Fibroblast of villous mesenchyme (primary cell): ENCODE measurements at places on chromosomes 6 and 20.
A peak's percentile ranks its signal among the peaks of the same experiment; 100 is the strongest.

DNA sequence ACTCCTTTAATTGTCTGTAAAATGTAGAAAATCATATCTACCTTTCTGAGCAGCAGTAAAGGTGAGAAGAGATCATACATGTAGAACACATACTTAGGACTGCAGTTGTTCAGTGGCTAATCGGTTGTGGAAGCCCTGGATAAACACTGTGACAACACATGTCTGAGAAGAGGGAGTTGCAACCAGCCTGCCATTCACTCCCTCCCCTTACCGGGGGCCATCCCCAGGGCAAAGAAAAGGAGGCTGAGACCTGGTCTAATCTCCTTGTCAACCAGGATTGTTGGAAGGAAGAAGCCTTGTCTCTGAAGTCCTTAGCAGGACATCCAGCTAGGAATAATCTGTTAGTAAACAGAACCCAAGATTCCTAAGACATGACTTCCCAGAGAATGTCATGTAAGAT, 462.5 kb upstream of the AGPAT4 start:
- no peak for DNase-seq

DNA sequence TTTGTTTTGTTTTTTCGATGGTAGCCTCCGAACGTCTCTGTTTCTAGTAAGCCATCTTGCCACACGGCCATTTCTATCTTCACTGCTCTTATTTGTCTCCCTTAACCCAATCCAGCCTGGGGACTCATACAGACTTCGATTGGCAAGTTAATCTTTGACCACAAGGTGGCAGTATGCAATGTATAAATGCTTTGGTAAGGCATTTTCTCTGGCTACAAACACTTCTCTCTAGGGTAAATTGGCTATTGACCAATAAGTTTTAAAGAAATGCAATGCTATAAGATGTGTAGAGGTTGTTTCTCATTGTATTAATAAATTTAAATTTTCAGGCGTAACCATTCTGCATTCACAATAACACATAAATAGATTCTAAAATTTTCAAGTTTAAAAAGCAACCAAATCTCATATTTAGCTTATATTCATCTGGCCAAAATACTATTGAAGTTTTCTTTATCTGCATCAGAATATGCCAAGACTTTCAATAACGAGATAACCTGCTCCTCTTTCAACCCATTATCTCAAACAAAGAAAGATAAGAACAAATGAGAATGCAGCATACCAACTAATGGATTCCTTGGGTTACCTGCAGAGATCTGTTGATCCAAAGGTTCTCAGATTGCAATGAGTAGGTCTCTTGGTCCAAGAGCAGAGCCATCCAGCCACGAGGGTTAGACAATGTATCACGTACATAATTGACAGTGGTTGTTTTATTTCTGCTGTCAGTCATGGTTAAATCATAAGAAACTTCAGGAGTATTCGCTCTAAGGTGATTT, 231.9 kb downstream of the PKHD1 start:
- DNase-seq: peak; percentile 47

DNA sequence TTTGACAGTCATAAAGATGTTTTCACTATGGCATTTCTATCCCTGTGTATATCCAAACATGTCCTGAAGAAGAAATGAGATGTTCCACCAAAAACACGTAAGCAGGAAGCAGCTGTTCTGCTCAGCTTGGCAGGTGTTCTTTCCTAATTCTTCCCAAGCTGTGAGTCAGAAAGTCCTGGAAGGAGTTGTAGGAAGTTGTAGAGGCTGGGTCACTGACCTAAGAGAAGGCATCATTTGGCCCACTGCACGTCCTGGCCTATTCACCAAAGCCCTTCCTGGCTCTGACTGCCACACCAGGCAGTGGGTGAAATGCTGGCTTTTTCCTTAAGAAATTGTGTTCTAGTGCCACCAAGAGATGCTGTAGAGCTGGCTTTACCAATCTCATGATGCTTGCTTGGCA, 40.3 kb downstream of the STX11 start:
- DNase-seq: peak; percentile 56

DNA sequence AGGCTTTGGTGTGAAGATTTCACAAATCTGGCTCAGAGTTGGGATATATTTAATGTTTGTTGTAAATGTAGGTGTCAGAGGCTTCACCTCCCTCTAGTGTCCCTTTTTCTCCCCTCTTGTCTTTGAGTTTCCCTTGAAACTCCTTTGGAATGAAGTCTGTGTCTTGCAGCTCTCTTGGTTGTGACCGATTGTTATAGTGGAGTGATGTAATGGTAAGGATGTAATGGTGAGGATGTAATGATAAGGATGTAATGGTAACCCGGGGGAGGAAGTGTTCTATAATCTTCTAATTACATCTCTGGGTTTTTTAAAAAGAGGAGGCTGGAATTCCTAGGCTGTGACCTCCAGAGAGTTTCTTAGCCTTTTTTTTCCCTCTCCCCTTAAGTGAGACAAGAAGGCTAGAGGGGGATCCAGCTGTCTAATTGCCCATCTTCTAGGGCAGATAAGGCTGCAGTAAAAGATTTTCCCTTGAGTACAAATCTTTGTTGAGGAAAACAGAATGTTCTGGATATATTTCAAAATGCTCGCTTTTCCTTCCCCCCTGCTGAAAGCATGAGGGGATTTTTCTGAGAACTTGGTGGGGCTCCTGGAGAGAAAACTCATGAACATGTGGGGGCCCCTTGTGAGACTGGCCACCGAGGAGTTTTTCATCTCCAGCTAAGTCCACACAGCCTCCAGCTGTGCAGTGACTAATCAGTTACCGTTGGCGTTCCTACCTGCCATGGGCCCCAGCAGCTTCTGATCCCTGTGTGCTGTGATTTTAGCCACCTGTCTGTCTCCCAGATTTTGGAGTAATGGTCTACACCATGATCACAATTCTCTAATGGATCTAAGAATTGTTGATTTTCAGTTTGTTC, 156.7 kb upstream of the PMEPA1 start:
- DNase-seq: no peak

DNA sequence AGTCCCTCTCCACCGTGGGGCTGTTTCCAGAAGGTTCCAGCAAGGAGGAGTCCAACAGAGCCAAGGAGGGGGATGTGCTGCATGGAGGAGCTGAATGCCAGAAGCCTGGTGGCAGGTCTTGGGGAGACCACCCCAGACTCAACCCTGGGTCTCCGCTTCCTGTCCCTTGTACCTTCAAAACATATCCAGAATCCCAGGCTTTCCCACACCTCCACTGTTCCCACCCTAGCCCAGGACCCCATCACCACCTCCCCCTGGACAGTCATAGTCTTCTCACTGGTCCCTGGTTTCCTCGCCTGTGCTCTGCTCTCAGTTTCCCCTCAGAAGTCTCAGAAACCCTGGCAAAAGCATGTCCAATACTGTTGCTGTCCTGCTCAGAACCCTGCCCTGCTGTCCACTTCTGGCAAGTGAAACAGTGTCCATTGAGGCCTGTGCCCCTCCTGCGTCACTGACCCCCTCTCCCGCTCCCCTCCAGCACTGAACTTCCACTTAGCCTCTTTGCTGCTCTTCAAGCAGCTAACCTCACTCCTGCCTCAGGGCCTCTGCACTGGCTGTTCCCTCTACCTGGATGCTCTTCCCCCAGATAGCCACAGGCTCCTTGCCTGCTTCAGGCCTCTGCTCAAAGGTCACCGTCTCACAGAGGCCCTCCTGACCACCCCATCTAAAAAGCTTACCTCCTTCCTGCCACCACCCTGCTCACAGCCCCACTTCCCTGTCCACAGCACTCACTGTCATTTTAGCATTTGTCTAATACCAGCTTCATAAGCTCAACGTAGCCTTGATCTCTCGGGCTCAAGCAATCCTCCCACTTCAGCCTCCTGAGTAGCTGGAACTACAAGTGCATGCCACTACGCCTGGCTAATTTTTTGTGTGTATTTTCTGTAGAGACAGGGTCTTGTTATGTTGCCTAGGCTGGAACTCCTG, 169.2 kb downstream of the GRM4 start:
- no peak for DNase-seq

GRCh38 chr6:159577564-159577963, 115.5 kb downstream of the SOD2 start:
- peak; percentile 2 for DNase-seq

DNA sequence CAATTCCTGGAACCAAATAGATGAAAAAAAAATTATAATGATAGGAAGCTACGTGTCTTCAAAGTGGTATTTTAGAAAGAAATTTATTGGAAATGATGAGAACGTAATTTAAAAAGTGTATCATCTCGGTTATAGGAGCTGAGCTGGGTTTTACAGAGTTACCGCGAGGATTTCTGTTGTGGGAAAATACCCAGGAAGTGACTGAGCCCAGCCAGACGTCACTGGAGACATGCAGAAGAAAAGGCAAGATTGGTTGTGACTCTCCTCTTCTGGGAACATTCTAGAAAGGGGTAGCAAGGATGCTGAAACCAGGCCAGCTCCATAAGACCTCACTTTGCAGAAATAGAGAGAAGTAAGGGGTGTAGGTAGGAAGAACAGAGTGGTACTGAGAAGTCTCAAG, 95.9 kb upstream of the ADGRF1 start:
- peak; percentile 34 for DNase-seq

- DNase-seq: no peak
Measured at GRCh38 chr20:4889446-4889845, 111.9 kb downstream of the SLC23A2 start.

DNA sequence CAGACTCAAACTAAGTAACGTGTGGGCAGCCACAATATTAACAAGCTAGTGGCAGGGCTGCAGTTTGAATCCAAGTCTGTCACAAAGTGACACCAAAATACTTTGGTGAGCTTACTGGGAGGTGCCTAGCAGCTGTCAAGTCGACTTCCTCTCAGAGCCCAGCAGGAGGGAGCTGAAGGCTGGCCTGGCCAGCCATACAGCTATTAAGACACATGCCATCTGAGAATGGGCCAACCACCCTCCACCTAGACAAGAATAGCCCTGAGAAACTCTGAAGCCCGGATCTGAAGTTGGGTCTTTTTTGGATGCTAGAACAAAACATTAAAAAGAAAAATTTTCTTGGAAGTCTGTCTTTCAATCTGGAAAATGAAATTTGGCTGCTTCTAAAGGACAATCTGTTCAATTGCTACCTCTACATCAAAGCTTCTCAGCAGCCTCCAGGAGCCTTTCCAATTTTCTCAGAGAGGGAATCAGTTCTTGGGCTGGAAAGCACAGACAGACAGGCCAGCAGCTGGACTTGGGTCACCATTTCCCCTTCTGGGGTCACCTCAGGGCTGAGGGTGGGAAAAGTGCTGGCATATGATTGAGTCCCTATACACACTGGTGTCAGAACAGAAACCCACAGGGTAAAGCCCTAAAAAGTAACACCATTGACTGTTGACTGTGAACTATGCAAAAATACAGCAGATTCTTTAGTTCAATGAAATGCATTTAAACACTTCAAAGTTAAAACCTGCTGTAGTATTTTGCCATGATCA, 42.9 kb downstream of the UQCC1 start:
- DNase-seq: no peak

DNA sequence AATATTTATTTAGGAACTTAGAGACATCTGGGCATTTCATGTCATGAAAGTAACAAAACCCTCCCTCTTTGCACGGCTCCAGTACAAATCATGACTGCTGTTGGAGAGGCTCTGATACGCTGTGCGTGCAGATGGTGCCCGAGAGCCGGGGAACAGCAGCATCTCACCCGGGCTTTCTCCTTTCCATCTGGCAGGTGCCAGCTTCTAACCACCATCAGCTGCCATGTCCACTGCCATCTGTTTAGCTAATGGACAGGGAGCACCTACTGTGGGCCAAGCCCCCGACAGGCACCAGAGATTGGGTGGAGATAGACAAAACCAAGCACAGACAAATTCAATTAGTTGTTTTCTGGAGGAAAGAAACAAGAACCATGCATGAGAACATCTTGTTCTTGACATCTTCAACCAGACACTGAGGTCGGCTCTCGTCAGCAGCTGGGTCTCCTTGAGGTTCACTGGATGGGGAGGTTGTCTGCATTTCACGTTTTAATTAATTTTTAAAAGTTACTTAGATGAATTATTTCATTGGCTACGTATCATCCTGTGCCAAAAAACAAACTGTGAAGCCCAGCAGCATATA, 323.7 kb downstream of the THBS2 start:
- no peak for DNase-seq

GRCh38 chr20:63934271-63935068, 21.7 kb downstream of the UCKL1 start:
- no peak for DNase-seq

DNA sequence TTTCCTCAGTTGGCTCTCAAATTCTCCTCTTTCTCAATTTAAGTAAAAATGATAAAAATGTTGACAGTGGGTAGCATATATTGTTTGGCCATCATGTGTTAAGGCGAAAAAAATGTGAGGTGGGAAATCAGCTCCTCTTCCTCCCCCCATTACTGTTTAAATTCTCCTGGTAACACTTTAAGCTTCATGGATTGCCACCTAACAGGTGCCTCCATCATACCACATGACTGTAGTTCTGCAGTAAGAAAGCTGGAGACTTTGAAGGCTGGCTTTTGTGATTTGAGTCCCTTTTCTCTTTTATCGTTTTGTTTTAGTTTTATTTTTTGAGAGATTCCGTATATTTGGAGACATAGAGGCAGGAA, 1.2 kb downstream of the ZFAND3 start:
- DNase-seq: peak; percentile 12

- DNase-seq: no peak
Measured at GRCh38 chr20:44494266-44494665, 18.6 kb downstream of the TTPAL start.

- DNase-seq: no peak
Measured at GRCh38 chr6:20655317-20655716, 121.1 kb downstream of the CDKAL1 start.

- DNase-seq: peak; percentile 76
Measured at GRCh38 chr6:31070711-31071197, 41.6 kb downstream of the C6orf15 start.

GRCh38 chr20:891058-891705, 25.0 kb downstream of the ANGPT4 start:
- no peak for DNase-seq

GRCh38 chr6:87105823-87106222, 10.9 kb upstream of the CGA start:
- DNase-seq: peak; percentile 28

GRCh38 chr20:23399568-23400241, 21.6 kb downstream of the NAPB start:
- peak; percentile 66 for DNase-seq

DNA sequence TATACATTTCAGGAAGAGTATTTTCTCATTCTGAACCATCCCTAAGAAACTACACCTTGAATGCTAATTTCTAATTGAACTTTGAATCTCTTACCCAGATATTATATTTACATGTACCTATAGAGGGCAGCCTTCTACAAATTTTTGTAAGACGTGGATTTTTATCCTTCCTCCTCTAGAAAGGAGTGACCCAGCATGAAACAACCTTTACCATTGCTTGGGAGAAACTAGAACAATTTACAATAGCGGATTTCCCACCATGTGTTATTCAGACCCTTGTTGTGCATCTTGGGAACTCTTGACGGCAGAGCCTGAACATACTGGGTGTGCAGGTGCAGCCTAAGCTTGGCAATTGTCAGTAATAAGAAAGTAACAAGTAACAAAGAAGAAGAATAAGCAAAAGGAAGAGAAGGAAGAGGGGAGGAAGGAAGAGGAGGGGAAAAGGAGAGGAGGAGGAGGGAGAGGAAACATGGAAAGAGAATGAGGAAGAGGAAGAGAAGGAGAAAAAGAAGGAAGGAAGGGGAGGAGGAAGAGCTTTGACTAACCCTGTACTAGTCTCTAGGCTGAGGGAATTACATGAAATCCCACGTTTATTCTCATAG, 10.8 kb upstream of the TAAR1 start:
- peak; percentile 46 for DNase-seq

- DNase-seq: no peak
Measured at GRCh38 chr20:3315136-3315535, 76.1 kb upstream of the SLC4A11 start.
